Mucosa of descending colon (tissue), 3 donors: ENCODE measurements at places on chromosomes 12 and 14.

- DNase-seq: peak; percentile 53
Observed at GRCh38 chr14:74973003-74973653, 17.7 kb upstream of the PGF start.

DNA sequence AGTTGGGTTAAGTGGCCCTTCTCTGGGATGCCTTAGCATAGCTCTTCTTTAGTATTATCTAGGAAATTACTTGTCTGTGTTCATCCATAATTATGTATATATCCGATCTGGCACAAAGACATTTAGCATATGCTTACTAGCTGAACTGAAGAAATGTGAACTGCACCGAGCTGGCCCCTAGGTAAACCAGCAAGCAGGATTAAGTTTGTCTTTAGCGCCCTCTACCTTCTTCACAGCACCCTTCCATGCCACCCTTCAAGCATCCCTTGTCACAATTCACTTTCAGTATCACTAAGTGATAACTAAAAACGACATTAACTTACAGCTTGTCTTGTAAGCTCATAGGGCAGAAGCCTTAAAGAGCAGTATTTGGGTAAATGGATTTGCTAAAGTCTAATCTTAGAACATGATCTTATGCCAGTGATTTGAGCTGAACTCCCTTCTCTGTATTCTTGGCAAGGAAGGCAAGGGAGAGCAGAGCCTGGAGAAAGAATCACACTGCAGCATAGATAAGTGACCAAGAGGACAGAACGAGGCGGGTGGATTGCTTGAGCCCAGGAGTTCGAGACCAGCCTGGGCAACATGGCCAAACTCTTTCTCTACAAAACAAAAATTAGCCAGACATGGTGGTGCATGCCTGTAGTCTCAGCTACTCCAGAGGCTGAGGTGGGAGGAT lies 2.6 kb upstream of the HAL start:
- DNase-seq: no peak

- DNase-seq: no peak
Observed at GRCh38 chr12:79737875-79738718, 47.3 kb upstream of the PAWR start.

DNA sequence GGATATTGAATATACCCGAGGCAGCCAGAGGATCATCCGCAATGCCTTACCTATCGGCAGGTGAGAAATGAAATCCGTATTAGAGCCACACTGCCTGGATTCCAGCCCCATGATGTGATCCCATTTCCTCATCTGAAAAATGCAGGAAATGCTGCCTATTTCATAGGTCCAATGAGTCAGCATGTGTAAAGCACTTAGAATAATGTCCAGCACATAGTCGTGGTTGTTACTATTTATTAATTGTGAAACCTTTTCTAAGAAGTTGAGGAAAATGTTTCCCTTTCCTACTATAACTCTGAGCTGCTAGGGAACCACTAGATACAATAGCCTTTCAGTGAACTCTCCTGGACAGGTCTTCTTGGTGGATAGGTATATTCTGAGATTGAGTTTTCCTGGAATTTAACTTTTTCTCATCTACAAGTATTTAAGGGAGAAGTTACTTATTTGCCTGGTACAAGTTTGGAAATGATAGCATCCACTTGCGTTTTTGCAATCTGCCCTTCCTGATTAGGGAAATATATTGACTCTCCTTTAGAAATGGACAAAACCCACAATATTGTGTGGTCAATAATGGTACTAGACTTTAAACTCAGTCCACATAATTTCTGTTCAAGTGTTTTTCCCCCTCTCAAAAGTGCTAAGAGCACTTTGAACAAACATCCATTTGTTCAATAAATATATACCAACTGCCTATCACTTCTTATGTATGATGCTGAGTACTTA lies 12.2 kb downstream of the POLR3B start:
- DNase-seq: no peak

GRCh38 chr12:14279845-14280244 lies 85.6 kb upstream of the ATF7IP start:
- DNase-seq: no peak
